ENCODE measurements at places on chromosomes 3 and 15.

- no peak for DNase-seq
Observed at GRCh38 chr3:31132132-31132769, 237.8 kb upstream of the GADL1 start.

DNA sequence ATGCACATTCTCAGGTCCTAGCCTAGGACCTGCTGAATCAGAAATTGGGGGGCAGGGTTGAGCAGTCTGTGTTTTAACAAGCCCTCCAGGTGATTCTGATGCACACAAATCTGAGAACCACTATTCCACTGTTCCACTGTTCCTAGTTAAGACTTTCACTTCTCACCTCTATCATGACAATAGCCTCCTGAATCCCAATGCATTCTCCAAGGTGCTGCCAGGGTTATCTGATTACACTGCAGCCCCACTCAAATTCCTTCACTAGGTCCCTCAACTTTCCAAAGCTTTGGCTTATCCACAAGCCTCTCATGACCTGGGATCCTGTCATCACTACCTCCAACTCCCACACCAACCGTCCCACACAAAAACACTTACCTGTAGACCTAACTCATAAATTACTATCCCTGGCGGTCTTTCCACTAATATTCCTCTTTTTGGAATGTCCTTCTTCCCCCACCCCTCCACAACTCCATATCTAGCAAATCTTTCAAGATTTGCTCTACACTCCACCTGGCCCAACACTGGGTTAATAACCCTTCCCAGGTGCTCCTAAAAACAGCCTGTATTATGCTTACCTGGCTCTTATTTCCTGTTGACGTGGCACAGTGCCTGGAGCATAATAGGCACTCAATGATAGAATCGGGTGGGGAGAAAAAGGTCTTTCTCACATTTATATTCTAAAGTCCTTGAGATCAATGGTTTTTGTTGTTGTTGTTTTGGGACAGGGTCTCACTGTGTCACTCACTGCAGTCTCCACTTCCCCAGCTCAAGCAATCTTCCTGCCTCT is 27.2 kb downstream of the TBL1XR1 start:
- no peak for DNase-seq

DNA sequence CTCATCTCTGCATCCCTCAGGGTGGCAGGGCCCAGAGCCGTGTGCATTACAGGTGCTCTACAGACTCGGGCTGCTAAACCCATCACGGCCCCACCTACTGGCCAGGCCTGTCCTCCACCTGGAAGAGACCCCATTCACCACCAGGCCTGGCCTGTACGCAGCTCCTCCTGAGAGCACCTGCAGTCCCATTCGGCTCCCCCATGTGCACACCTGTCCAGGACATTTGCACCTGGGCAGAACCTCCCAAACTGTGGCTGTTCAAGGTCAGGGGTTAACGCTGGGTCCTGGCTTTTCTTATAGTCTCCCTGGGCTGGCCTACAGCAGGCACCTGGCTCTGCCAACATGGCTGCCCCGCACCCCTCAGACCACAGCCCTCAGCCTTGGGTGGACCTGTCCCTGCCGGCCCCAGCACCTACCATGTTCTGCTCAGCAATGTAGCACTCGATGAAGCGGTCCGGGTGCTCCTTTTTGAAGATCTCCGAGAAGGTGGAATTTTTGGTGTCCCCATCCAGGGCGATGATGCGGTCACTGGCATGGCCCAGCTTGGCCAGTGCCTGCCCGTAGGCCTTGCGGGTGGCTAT is 25.7 kb downstream of the TKT start:
- no peak for DNase-seq

GRCh38 chr3:105518806-105519418 is 152.2 kb downstream of the ALCAM start:
- peak; percentile 34 for DNase-seq

- DNase-seq = no peak
Observed at GRCh38 chr3:29644261-29644660, 363.4 kb downstream of the RBMS3 start.

- DNase-seq = no peak
Observed at GRCh38 chr3:60188803-60189202, 1062.4 kb downstream of the FHIT start.

- no peak for DNase-seq
Observed at GRCh38 chr3:67123914-67124313, 125.8 kb downstream of the KBTBD8 start.

- DNase-seq = no peak
Observed at GRCh38 chr3:37346227-37347005, 172.0 kb upstream of the LRRFIP2 start.

DNA sequence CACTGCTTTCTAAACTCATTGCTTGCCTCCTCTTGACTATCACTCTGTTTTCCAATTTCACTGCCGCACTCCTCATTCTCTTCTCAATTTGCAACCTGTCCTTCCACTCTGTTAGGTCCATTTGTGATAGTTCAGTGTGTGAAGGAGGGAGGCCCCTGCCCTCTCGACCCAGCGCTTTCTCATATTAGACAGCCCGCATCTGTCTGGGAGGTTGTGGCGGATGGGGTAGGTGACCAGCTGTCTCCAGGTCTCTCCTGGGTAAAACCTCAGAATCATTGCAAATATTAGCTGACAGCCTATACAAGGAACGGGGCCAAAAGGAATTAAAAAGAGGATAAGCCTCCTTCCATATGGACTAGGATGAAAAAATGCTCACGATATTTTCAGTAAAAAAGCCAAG is 358.3 kb downstream of the SHQ1 start:
- DNase-seq = no peak

GRCh38 chr3:140370686-140371085 is 307.2 kb upstream of the TRIM42 start:
- DNase-seq = no peak

GRCh38 chr15:75584121-75584520 is 5.0 kb upstream of the PTPN9 start:
- no peak for DNase-seq

DNA sequence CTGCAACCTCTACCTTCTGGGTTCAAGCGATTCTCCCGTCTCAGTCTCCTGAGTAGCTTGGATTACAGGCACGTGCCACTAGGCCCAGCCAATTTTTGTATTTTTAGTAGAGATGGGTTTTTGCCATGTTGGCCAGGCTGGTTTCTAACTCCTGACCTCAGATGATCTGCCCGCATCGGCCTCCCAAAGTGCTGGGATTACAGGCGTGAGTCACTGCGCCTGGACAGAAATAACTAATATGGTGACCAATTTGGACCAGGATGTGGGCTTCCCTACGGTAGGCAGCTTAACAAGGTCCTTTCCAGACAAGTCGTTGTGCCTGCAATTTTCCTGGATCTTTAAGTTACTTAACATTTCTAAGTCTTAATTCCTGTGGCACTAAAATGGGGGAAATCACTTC is 14.8 kb downstream of the WDR53 start:
- DNase-seq = no peak

- no peak for DNase-seq
Observed at GRCh38 chr3:27713078-27713423, 9.1 kb downstream of the EOMES start.

- DNase-seq = no peak
Observed at GRCh38 chr15:25870938-25871337, 7.8 kb upstream of the ATP10A start.

DNA sequence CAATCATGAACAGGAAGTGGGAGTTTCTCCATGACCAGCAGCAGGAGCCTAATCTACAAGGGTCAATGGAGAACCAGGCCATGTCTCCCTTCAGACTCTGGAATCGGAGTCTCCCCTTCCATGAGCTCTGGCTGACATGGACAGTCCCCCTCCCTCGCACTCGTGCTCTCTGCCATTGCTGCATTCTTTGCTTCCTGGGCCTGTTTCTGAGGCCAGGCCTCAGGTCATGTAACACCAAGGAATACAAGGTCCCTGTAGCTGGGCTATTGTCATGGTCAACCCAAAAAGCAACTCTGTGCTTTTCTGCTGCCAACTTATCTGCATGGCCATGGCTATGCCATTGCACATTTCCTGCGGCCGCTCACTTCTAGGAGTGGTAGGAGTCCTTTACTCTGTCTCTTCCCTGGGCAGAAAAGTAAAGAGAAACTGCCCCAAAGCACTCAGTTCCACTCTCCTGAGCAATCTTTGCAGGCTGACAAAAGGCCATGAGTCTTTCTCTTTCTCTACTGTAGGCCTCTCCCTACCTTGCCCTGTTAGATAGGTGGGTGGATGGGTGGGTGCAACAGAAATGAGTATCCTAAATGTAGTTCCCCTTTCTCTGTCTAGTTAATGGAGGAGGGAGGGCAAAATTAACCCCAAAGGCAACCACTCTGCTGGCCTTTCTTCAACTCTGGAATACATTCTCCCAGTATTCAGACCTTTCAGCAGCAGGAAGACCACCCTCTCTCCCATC is 40.8 kb upstream of the PROK2 start:
- DNase-seq = no peak

DNA sequence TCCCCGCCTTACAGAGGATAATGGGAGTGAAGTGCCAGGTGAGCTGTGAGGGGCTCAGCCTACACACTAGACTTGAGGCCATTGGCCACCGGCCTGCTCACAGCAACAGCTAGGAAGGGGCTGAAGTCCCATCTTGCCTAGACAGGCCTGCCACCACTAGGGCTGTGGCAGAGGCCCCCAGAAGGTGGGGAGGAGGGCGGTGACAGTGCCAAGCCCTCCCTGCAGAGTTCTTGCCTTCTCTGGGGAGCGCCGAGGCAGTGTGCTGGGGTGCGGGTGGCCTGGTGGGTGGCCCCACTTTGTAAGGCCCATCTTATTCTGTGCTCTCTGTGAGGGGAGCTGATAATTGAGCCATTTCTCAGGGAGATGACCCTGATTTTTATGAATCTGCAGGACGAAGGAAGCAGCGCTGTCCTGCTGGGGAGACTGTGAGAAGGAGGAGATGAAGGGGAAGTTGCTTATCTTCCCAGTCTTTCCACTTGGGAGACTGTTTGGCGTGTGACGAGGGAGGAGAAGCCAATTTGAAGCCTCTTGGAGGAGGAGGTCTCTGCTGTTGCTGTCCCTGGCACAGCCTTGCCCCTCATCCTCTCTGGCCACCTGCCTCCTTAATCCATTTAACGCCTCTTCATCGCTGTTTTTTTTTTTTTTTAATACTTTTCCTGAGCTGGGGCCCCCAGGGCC is 104.3 kb downstream of the LINGO1 start:
- no peak for DNase-seq

- no peak for DNase-seq
Observed at GRCh38 chr15:83954506-83954905, 281.1 kb upstream of the GOLGA6L4 start.

DNA sequence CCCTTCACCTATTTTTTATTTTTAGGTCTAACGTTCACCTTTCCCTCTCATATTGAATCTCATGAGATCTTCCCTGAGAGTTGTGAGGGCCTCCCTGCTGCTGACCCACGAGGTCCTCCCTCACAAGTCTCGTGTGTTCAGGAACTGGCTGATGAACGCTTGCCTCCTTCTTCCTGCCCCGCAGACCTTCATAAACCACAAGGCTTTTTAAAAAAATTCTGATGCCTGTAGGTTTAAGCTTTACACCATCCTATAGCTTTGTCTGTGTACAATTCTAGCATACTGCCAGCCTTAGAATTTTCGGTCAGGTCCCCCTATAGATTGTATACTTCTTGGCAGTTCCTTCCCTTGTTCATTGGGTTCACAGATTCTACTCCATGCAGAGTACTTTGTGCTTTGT is 50.5 kb downstream of the CHST2 start:
- DNase-seq = no peak

- DNase-seq = no peak
Observed at GRCh38 chr15:70289191-70289955, 191.7 kb upstream of the TLE3 start.

GRCh38 chr3:187831125-187832051 is 86.1 kb upstream of the BCL6 start:
- no peak for DNase-seq

- no peak for DNase-seq
Observed at GRCh38 chr3:61333192-61333961, 82.1 kb upstream of the FHIT start.

DNA sequence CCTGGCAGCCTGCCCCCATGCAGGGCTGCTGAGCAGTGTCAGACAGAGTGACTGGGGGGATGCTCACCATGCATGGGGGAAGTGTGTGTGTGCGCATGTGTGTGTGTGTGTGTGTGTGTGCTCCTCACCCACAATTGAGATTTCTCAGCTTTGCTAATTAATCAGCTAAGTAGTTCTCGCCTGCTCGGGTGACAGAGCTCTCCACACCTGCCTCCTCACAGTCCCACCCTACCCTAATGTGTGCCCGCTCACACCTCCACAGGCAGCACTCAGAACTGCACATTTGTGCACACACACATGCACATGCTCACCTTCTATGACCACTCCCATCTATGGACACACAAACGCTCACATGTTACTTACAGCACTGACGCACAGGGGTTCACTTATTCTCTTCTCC is 37.3 kb downstream of the CACNA2D2 start:
- DNase-seq = no peak

GRCh38 chr3:197798863-197799262 is 7.8 kb downstream of the LRCH3 start:
- DNase-seq = no peak

DNA sequence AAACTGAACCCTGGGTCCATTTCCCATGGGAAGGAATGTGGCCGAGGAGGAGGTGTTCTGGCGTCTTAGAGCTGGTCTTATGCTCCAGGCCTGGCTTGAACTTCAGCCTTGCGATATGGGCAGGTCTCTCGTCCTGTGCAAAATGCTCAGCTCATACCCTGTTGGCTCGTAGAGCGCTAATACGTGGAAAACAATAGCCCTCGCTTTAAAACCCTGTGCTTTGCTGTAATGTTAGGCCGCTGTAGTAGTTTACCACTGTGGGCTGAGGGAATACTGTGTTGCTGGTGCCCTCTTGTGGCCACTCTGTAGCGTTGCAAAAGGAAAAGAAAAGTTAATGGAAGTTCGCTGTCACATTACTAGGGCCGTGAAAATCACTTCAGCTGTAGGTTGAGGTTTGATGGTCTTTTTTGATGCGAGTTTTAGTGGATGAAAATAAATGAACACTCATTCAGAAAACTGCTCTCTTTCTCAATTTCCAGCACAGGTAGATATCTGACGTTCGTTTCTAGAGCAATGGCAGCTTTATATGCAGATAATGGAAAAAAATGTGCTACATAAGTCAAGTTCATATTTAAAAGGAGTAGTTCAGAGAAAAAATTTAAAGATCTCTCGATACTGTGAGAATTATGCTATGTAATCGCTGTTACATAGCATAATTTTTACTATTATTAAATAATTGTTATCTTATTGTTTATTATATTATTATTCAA is 92.9 kb downstream of the MCTP2 start:
- peak; percentile 65 for DNase-seq

DNA sequence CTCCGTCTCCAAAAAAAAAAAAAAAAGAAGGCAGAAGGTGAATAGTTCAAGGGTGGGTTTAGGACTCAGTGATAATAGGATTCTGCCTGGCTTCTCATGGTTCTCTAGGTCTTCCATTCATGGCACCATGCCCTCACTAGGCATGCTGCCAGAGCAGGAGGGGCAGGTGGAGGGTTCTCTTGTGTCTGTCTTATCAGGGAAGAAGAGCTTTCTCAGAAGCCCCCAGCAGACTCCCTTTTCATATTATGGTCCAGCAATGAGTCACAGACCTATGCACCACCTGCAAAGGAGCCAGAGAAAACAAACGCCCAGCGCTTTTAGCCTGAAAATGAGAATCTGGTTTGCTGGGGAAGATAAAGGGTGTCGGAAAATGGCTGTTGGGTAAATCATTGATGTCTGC is 3.0 kb downstream of the CCR2 start:
- no peak for DNase-seq

GRCh38 chr15:52151353-52151752 is 38.8 kb upstream of the BCL2L10 start:
- no peak for DNase-seq

- no peak for DNase-seq
Observed at GRCh38 chr15:62454567-62455172, 289.6 kb upstream of the C2CD4B start.

All from NCI-H510A treated with DMSO at 0.1 percent for 48 hours (cell line).